Activated T-cell treated with anti-CD3 and anti-CD28 coated beads, Interleukin-2, amount 50 U/mL, for 72 hours (primary cell): ENCODE measurements at places on chromosomes 1 and 21. TPM values are rescaled to one million over a fixed set of nuclear protein-coding genes. Genes with fewer than 3 reads are reported as not detected.

SPATA21 gene
- total RNA-seq = not detected

PALMD gene
- total RNA-seq = not detected

STPG1 gene
- total RNA-seq = 17.8 TPM

ARHGAP30 gene
- total RNA-seq = 192 TPM

NTNG1 gene
- total RNA-seq = 0.48 TPM

KCNA3 gene
- total RNA-seq = 23.5 TPM

CNIH3 gene
- total RNA-seq = 1.4 TPM

DNA sequence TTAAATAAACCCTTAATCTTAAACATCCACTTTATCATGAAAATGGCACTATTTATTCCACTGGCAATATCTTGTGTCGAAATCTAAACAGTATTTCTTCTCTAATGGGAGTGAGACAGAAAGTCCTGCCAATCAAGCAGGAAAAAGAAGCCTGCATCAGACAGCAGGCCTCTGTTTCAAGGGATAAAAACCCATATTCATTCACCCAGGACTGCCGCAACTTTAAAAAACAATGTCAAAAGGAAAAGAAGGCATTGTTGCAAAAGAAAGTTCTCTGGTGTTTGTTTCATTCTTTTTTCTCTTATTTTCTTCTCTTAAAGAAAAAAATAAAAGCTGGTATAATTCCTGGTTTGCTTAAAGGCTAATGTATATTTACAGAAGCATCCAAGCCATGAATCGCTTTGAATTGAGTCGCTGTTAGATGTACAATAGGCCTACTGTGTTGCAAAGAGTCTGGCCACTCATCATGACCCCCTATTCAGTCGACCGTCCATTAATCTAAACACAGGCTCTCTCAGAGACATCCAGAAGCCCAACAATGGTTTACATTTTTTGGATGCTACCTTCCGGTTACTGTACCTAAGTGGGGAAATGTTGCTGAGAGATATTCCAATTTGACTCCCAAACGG lies 48.7 kb upstream of the ZC3H11B start:
- DNase-seq = no peak

- no peak for DNase-seq
Measured at GRCh38 chr1:3679098-3679555, 26.8 kb downstream of the TP73 start.

DNA sequence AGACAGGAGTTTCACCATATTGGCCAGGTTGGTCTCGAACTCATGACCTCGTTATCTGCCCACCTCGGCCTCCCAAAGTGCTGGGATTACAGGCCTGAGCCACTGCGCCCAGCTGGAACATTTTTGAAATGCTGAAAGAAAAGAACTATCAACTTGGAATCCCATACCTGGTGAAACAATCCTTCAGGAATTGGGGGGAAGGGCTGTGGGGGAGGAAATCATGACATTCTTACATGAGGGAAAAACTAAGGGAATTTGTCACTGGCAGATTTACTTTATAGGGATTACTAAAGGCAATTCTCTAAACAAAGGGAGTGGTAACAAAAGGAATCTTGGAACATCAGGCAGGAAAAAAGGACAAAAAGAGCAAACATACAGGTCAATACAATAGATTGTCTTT lies 25.8 kb downstream of the NDUFS5 start:
- DNase-seq = no peak

GRCh38 chr1:50491142-50491541 lies 67.9 kb upstream of the DMRTA2 start:
- DNase-seq = no peak

GRCh38 chr1:187883356-187883755 lies 1054.6 kb downstream of the PLA2G4A start:
- no peak for DNase-seq

- no peak for DNase-seq
Measured at GRCh38 chr1:185824106-185824505, 89.9 kb downstream of the HMCN1 start.

DNA sequence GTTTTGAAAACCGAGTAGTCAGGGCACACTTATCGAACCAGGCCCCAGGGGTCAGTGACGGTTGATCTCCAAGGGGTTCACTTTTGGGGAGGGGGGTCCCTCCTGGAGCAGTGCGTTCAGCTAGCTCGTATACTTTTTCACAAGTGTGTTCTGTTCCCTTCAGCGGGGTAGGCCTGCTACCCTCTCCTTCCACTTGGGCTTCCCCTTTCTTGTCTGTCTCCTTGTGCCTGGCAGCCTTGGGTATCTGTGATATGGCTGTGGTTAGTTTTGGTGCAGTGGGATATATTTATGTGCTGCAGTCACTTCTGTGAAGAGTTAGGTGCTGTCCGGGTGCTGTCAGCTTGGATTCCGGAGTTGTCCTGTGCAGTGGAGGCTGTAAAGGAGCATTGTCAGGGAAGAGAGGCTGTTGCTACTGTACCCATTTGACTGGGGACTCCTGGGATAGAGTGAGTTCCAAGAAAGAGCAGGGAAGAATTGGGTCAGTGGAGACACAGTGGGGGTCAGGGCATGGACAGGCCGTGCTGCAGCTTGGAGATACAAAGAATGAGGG lies 29.7 kb downstream of the ADARB1 start:
- DNase-seq = no peak

DNA sequence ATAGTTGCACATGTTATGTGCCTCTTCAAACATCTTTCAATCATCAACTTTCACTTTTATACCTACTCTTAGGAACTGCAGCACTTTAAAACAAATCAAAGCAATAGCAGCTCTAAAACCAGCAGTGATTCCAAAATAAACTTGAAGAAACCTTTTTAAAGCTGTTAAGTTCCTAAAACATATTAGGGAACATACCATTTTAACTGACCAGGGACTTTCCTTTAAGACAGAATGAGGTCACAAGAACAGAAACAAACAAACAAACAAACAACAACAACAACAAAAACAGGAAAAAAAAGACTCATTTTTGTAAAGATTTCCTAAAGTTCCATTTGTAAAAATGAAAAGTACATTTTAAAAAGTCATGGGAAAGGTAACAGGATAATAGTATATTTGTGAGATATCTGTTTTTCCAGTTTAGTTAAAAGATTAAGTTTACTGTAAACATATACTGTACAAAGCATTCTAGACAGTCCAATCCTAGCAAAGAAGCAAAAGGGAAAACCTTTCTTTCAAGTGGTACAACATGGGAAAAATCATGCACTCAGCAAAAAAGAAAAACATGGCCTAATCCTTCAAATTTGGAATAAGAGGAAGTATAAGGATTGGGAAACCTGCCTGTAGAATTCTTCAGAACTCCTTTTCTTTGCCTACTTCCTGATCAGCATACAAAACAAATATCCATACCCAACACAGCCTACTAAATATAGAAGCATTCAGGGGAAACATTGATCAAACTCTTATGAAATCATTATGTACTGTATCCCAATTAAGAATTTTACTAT lies 45.5 kb downstream of the EPS15 start:
- DNase-seq = no peak

GRCh38 chr1:57019236-57019839 lies 53.5 kb upstream of the C8B start:
- DNase-seq = no peak

GRCh38 chr1:25560001-25560400 lies 16.6 kb downstream of the LDLRAP1 start:
- DNase-seq = no peak

DNA sequence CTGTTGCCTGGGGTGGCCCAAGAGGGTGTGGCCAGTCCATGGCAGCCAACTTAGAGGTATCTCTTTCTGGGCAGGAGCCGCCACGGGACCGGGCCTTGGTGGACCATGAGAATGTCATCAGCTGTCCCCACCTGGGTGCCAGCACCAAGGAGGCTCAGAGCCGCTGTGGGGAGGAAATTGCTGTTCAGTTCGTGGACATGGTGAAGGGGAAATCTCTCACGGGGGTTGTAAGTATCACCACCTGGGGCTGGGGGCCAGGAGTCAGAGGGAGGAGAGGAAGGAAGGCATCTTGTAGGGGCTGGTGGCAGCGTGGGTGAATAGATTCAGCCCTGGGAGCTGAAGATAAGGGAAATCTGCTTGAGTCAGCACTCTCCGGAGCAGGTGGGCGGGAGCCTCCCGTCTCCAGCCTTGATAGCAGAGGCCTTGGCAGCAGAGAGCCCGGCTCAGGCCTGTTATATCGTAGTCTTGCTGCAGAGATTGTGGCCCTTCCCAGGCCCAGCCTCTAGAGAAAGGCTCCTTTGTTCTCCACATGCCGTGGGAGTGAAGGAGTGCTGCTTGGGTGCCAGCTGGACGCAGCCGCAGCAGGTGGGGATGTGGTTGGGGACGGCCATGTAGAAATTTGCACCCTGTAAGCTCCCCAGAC lies 25.4 kb downstream of the PHGDH start:
- no peak for DNase-seq

DNA sequence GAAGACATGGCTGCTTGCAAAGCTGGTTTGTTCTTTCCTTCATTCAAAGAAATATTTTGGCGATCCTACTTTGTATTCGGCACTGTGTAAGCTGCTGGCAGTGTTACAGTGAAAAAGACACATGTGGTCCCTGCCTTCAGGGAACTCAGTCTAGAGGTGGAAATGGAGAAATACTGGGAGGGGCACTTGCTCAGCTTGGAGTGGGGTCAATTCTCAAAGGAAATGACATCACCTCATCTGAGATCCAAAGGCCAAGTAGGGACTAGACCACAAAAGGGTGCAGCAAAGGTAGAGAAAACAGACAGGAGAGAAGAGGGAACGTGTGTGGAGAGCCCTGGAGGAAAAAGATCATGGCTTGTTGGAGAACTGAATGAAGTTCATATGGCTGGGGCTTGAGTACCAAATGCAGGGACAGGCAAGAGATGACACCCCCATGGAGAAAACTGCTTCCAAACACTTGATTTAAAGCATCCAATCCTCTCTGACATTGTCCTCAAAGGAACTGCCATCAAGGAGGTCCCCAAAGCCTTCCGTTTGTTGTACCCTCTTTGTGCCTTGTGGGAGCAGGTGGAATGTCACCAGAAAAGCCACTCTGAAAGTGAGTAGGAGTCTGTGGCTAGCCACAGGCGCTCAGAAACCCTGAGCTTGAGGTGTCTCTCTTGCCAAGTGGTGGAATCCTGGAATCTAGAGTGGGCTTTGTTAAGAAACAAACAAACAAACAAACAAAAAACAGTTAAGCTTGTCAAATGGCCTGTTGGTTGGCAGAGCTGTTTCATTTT lies 48.3 kb upstream of the TDRD10 start:
- DNase-seq = no peak

GRCh38 chr21:37758982-37759381 lies 157.3 kb downstream of the KCNJ6 start:
- DNase-seq = peak; percentile 12

- DNase-seq = no peak
Measured at GRCh38 chr1:193114485-193115095, 7.2 kb upstream of the CDC73 start.

GRCh38 chr1:223887747-223888418 lies 42.1 kb upstream of the TP53BP2 start:
- no peak for DNase-seq

DNA sequence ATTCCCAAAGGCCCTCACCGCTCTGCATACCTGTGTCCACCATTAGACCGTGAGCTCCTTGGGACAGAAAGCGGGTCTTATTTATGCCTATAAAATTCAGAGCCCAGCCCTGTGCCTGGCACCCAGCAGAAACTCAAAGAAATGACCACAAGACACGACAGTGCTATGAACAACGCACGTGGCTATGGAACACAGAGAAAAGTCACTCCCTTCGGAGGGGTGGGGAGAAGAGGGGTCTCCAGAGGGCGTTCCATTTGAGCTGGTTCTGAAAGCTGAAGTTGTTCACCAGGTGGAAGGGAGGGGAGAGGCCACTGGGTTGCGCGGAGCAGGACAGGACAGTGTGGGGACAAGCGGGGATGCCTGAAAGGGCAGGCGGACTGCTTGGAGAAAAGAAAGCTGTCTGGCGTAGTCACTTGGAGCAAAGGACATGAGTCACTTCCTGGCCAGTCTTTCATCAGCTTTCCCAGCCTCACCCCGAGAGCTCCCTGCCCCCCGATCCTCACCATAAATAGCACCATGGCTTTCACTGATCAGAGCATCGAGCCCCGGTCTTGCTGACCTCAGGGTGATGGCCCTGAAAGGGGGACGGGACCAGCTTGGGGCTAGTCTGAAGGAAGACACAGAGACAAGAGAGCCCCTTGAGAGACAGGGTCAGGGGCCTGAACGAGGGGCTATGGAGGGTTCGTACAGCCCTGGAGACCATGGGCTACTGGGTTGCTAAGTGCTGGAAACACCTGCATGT lies 28.5 kb downstream of the ECE1 start:
- DNase-seq = peak; percentile 48

DNA sequence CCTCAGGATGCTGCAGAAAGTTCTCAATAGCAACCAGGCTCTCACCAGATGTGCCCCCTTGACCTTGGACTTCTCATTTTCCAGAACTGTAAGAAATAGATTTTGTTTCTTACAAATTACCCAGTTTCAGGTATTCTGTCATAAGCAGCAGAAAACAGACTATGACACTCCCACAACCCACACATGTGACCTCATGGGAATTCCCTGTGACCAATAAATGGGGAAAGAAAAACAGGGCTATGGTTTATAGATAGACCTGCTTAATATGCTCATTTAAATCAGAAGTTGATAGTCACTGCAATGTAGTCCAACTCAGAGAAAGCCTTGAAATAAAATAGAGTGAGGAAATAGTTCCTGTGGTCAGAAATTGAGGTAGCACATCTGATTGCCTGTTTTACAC lies 380.9 kb upstream of the PTBP2 start:
- DNase-seq = no peak

DNA sequence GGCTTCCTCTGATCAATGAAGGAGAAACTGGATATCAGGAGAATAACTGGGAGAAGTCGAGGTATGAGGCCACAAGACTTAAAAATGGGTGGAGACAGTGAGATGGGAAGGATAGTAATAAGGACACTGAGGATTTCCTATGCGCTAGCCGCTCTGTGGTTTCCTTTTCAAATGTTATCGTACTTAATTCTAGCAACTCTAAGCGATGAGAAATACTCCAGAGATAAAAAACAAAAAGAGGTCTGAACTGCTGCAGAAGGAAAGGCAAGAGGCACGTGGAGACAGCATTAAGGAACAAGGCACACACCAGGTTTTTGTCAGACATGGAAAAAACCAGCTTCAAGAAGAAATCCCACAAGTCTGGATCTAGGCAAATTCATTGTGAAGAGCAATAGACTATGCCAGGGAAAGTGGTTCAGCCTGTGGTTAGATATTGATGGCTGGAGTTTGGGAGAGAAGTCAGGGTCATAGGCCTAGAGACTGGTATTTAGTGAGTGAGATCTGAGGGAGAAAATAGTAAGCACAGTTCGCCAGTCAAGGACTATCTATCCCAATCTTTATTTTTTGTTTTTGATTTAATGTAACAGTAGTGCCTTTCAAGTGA lies 5.3 kb downstream of the CLCA2 start:
- no peak for DNase-seq

GRCh38 chr1:1777950-1778662 lies at the start of gene NADK:
TSS of gene NADK (minus strand) at chr1:1778470. CDS start at chr1:1765406, 13,064 bp downstream.
- DNase-seq = peak; percentile 72
